Camera-type eye (tissue), 1 donor: ENCODE measurements at places on chromosomes 2 and 18. TPM values are rescaled to one million over a fixed set of nuclear protein-coding genes. Genes with fewer than 3 reads are reported as not detected.

The IL1F10 gene
- total RNA-seq = not detected

The PJVK gene
- 6.2 TPM for total RNA-seq

The GPR155 gene
- 7.9 TPM for total RNA-seq

The CMPK2 gene
- total RNA-seq = 7.6 TPM

The PROKR1 gene
- total RNA-seq = 3.1 TPM

The ADRA2B gene
- 1.9 TPM for total RNA-seq

The RANBP2 gene
- 129 TPM for total RNA-seq

The IL1B gene
- 1.6 TPM for total RNA-seq

The PLCL1 gene
- total RNA-seq = 19.9 TPM

The FOXI3 gene
- 7.1 TPM for total RNA-seq

The GAD1 gene
- 25.1 TPM for total RNA-seq

The DIPK1C gene
- total RNA-seq = 25.5 TPM

The HDHD2 gene
- total RNA-seq = 50.9 TPM
